ENCODE measurements at places on chromosomes 1 and 21. TPM values are rescaled to one million over a fixed set of nuclear protein-coding genes. Genes with fewer than 3 reads are reported as not detected.

The TBX19 gene
- total RNA-seq: 9.9 TPM

The SPRR2G gene
- not detected for total RNA-seq

The ELAVL4 gene
- total RNA-seq: 0.42 TPM

The LRRC8C gene
- total RNA-seq: 11.6 TPM

The AADACL3 gene
- total RNA-seq: not detected

The C4BPA gene
- not detected for total RNA-seq

The CLIC6 gene
- total RNA-seq: 2.8 TPM
